Activated CD4-positive, CD25-positive, alpha-beta regulatory T cell treated with anti-CD3 and anti-CD28 coated beads, Interleukin-2, amount 50 U/mL, for 16 hours (primary cell): ENCODE measurements at places on chromosomes 4 and X.

DNA sequence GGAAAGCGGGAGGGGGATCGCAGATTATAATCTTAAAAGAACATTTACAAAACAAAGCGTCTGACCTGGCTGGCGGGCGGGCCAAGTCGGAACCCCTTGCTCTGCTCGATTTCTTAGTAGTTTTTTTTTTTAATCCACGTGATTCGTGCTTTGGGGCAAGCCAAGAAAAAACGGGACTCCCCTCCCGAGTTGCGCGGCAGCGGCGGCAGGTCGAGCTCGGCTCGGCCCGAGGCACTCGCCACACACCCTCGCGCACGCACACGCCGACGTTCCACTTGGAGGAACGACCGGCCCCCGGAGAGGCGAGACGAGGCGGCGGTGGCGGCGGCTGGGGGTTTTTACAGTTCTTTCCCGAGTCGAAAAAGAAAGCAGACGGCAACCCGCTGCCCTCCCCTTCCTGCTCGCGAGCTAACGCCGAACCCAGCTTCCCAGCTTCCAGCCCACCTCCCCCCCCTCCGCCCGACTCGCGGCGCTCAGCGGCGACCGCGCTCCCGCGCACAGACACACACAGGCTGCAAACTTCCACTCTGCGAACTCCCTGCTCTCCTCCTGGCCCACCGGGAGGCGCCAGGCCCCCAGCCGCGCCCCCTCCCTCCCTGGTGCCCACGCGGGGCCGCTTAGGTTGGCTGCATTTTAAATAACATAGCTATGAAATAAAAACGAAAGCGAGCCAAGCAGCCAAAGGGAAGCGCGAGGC is 1.2 kb downstream of the BCOR start:
- DNase-seq: no peak

- DNase-seq: no peak
These were observed 633 bp downstream of the FAM199X start for GRCh38 chrX:104166735-104167436.

DNA sequence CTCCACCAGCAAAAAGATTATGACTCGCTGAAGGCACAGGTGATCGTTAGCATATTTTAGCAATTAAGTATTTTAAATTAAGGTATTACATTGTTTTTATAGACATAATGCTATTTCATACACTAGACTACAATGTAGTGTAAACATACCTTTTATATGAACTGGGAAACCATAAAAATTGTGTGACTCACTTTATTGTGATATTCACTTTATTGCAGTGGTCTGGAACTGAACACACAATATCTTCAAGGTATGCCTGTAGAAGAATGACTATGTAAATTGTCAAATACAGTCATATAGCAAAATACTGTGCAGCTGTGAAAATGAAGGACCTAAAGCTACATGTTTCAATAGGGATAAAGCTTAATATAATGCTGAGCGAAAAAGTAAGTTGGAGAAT is 26.6 kb upstream of the MAML3 start:
- DNase-seq: no peak

DNA sequence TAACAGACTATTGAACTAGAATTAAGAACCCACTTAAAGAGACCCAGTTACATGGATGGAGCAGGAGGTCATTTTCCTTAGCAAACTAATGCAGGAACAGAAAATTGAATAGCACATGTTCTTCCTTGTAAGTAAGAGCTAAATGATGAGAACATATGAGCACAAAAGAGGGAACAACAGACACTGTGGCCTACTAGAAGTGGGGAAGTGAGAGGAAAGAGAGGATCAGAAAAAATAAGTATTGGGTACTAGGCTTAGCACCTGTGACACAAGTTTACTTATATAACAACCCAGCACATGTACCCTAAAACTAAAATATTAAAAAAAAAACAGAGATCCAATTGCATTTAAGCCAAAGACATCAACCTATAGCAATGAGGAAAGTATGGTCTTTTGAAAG is 26.2 kb downstream of the ARAP2 start:
- DNase-seq: no peak

DNA sequence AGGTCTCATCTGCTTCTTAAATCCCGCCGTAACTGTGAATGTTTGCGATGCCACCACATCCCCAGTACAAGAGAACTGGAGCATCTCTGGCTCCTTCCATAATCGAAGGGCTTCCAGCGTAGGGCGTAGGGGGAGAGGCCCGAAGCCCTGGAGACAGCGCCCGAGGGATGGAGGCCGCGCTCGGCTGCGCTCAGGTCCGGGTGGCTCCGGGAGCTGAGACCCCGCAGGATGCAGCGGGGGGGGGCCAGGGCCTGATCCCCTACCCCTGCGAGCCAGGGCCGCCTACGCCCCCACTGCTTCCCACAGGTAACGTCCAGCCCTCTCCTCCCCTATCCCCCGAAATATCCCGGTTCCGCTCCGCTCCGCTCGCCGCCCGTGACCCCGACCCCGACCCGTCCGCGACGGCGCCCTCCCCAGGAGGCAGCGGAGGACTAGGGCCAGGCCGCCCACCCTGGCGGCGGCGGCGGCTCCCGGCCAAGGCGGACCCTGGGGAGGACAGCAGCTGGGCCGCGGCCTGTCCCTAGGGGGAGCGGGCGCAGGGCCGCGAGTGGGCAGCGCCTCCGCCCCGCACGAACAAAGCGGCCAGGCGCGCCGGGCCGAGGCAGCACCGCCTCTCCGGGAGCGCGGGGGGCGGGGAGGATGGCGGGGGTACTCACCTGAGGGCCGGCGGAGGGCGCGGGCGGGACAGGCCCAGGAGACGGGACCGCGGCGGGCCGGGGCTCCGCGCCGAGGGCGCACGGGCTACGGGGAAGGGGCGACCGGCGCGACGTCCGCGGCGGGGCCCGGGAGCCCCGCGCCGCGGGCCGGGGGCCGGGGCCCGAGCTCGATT is 723 bp downstream of the WDFY3 start:
- no peak for DNase-seq
